ENCODE measurements at places on chromosomes 13 and 19.

DNA sequence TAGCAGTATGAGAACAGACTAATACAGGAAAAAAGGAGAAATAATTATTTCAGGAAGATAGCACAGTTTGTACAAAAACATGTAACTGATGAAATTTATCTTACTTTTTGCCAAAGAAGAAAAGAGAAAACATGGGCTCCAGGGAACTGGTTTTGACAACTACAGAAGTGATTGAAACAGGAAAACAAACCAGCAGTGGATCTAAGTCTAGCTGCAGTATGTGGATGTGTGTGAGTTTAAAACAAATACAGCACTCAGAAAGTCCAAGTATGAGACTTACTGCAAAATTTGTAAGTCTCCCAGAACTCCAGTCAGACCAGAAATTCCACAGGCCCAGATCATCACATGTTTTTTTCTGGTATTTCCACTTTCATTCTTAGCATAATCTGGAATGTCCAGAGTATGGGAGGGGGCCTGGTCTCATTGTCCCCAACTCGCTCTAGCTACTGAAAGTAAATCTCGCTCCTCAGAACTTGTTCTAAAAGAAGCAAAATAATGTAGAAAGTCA lies 259.5 kb downstream of the NHLRC3 start:
- DNase-seq, result no peak

- no peak for DNase-seq
Measured at GRCh38 chr13:35787937-35788336, 311.4 kb upstream of the MAB21L1 start.

GRCh38 chr19:55623561-55623960 lies 805 bp downstream of the ZNF784 start:
- no peak for DNase-seq

DNA sequence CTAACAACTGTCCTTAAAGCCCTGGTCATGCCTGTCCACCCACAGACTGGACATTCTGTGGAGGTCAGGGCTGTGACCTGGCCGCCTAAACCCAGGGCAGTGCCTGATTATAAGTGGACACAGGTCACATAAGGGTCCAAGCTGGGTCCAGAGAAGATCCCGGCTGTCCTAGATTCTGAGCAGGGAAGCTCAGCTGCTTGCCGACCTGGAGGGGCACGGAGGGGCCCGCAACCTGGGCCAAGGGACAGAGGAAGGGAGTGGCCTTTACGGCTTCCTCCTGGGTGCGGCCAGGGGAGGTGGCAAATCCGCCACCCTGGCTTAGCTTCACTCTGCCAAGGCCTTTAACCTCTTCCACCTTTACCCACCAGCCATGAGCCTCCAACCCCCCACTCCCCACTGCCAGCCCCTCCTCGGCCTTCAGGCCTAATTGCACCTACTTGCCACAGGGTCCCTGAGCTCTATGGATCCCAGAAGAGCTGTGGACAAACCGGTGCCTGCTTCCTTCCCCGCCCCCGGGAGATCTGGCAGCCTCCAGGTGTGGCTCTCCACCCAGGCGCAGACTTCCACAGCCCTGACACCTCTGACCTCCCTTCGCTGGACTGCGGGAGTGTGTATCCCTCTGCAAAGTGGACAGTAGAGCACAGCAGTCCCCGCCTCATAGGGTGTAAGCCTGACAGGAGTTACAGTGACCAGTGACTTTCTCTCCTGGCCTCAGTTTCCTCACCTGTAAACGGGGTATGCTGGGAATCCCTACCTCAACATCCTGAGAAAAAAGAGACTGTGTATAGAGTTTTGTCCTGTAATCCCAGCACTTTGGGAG lies 1.7 kb downstream of the CD320 start:
- no peak for DNase-seq

DNA sequence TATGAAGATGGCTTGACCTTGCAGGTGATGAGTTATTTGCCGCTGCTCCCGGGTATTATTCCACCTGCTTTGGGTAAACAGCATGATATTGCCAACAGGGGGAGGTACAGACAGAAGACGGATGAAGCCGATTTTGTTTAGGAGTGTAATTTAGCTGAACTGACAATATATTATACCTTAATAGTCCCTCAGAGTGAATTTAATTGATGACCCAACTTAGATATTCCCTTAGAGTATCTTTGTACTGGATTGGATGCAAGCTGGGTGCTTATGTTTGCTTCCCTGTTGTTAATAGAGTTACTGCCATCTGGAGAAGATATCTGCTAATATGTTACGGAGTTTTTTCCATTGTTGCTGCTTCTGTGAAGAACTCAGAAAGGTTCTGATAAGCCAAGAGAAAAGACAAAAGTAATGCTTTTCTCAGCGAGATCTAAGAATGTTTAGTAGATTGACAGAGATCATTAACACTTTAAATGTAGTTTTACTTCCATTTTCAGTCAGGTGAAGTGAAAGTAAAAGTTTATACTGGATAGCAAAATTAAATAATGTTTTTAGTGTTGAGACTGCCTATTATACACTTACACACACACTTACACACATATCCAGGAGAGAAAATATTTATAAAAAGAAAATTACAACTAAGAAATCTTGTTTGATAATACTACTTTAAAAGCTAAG lies 2220.8 kb upstream of the PCDH20 start:
- no peak for DNase-seq

- no peak for DNase-seq
Measured at GRCh38 chr19:38946229-38947010, 15.7 kb downstream of the MRPS12 start.

- no peak for DNase-seq
Measured at GRCh38 chr13:107447591-107447990, 767.7 kb downstream of the LIG4 start.

- DNase-seq, result no peak
Measured at GRCh38 chr13:44142540-44142867, 231.1 kb upstream of the SERP2 start.

- DNase-seq, result no peak
Measured at GRCh38 chr19:33559996-33560395, 38.4 kb upstream of the PEPD start.
